ENCODE measurements at places on chromosomes 7 and 10.

DNA sequence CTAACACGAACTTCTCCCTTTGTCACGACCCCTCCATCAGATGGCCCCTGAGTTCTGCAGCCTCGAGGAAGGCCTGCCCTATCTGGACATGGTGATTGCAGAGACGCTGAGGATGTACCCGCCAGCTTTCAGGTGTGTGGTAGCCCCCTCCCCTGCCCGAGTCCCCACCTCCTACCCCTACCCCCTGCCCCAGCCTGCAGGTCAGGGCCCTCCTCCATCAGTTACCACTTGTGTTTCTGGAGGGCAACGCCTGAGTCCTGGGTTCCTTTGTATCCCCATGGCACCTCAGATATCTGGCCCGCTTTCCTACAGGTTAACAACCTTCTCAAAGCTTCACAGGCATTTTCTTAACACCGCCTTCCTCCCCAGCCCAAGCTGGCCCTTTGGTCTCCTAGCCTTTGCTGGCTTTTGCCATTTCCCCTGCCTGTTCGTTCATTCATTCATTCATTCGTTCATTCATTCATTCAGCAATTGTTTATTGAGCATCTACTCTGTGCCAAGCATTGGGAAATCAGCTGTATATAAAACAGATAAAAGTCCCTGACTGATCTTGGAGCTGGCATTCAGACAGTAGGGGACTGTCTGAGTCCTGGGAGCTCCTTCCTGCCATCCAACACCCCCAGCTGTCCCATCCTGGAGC is 55.6 kb downstream of the PARP12 start:
- DNase-seq = no peak

DNA sequence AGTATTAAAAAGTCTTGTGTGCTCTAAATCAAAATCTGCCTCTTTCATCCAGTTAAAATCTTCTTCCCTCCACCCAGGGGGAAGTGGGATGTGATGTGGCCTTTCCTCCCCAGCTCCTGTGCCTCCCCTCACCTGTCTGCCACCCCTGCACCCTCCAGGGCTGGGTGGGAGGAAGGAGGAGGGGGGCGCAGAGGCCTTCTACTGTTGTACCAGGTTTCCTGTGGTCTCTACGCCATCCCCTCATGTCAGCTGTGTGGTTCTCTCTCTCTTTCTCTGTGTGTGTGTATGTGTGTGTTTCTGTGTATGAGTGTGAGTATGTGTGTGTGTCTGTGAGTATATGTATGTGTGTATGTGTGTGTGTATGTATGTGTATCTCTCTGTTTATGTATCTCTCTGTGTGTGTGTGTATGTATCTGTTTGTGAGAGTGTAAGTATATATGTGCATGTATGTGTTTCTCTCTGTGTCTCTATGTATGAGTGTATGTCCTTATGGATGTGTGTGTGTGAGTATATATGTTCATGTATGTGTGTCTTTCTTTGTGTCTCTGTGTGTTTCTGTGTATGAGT is 45.5 kb upstream of the C10orf71 start:
- DNase-seq = no peak

DNA sequence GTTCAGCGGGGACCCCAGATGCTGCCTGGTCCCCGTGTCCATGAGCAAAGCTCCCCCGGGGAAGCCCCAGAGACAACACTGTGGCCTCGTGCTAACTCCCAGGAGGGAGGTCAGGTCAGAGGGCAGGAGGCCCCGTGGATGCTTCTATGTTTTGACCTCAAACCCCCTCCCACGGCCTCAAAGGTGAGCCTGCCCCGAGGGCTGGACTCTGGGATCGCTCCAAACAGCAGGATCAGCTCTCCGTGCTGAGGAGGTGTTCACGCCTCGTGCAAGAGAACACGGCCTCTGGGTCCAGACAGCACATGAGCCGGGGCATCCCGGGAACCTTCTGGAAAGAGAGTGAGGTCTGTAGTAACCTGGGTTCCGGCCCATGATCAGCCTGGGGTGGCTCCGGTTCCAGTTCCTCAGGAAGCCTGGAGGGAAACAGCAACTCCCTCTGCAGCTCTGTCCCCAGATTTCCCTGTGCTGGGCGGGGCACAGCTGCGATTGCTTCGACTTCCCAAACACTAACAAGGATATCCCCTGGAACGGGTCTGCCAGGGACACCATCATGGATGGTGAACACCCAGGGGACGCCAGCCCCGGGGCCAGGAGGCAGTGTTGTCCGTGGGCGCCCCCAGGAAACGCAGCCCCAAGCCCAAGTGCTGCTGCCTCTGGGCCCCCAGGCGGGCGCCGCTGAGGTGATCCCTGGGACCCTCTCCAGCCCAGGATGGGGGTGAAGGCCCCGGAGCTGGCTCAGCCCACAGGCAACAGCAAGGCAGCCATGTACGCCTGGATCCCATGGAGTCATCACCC is 18.0 kb upstream of the INPP5A start:
- DNase-seq = no peak

- no peak for DNase-seq
These were observed 243.3 kb upstream of the CDC14C start for GRCh38 chr7:48681006-48681405.

DNA sequence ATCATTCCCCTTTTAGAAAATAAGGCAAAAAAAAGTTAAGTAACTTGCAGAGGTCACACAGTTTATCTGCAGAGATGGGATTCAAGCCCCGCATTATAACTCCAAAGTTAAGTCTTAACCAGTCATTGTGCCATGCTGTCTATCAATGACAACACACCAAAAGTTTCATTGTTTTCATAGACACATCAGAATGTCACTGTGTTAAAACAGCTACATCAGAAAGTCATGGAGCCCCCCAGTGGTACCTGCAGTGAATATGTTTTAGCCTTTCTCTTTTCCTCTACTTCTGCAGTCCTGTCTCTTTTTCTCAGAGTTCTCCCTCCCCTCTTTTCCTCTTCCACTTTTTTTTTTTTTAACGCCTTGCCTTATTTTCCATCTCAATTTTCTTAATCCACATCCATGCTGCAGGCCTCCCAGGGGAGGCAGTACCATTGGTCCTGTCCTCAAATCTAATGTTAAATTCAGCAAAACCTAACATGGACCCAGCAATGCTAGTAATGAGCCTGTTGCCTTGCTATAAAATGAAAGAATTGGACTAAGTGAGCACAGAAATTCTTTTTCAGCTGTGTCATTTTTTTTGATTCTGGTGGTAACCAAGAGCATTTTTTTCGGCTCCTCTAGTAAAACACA is 3.8 kb upstream of the NRCAM start:
- no peak for DNase-seq

- no peak for DNase-seq
These were observed 2.6 kb downstream of the CRHR2 start for GRCh38 chr7:30679664-30680063.

DNA sequence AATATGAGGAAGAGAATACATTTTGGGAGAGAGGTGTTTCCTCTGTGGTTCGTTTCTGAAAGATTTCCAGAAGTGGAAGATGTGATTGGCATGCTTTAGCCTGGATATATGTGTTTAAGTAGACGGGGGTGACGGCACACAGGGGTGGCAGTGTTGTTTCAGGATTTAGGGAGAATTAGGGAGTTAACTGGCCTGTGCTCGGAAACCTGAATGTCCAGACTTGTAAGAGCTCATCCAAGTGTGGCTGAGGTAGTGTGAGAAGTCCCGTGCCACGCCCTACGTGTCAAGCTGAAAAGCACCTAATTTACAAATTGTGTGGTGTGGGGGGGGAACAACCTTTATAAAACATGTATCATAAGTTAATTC is 1.1 kb downstream of the RALA start:
- DNase-seq = no peak

DNA sequence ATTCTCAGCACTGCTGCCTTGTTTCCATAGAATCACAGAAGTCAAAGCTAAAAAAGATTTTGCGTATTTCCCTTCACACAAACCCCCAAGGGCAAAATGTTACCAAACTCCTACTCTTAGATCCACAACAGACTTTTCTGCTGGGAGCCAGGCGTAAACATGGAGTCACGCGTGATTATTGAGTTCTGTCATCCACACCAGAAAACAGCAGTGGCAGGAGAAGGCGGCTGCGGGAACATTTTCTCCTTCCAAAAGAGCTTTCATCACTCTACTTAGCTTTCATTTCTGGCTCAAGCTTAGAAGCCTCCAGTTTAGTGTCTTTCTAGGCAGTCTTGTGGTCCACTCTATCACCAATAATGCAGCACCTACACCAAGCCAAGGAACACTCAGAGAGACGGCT is 712.9 kb upstream of the NRP1 start:
- DNase-seq = no peak

DNA sequence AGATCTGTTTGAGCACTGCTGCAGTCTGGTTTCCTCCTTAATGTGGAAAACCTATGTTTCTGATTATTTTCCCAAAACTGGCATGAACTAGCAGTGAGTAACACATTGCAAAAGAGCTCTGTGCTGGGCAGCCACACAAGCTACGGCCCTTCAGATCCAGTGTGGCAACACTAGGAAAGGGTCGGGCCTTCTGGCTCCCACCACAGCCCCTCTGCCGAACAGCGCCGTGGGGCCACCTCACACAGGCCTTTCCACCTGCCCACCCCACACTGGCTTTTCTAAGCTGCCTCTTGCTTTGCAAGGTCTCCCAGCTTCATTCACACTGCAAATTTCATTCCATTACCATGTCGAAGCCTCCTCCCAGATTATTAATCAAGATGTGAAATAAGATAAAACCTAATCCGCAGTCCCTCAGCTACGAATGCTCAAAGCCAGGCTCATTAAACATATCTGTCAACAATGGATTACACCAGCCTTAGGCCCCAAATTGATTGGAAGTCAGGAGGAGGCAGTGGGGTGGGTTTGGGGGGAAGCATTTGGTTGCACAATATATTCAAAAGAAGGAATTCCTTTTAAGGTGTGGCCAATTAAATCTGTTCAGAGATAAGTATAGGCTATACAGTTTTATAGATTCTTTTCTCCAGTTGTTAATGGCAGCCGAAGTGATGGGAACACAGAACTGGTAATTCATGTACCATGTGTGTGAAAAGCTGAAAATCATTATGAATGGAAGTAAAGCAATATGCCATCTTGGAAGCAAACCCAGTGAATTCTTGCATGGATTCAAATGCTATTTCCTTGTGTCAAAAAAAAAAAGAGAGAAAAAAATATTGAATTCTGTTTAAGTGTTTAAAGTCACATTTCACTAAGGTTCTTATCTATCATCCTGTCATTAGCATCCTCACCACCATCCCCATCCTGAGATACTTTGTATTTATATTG is 223.7 kb downstream of the MTERF1 start:
- no peak for DNase-seq

- no peak for DNase-seq
These were observed 131.6 kb downstream of the PKD1L1 start for GRCh38 chr7:47816647-47817046.

DNA sequence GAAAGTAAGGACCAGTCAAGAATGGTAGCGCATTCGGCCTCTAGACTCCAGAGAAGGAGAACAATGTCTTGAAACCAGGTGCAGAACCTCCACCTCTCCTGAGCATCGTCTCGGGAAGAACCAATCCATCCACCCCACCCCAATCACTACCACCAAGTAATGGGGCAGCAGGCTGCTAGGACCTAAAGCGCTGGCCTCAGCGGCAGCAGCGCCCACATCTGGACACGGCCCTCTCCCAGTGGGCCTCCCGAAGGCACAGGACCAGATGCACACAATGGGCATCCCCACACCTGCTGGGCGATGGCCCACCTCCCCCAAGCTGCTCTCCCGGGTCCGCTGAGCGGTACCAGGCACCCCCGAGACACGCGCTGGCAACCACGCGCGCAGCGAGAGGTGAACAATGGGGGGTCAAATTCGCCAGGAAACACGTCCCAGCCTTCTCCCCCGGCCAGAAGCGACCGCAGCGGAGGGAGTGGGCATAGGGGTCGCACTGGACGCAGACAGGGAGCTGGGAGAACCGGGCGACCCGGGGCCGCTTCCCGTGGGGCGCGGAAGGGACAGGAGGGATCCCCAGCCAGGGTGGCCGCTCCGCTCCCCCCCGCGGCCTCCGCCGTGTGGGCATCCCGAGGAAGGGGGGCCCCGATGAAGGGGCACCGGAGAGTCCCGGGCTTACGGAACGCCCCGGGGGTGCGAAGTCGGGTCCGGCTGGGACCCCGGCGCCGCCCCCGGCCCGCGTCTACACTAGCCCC is 506 bp downstream of the CTTNBP2 start:
- no peak for DNase-seq

DNA sequence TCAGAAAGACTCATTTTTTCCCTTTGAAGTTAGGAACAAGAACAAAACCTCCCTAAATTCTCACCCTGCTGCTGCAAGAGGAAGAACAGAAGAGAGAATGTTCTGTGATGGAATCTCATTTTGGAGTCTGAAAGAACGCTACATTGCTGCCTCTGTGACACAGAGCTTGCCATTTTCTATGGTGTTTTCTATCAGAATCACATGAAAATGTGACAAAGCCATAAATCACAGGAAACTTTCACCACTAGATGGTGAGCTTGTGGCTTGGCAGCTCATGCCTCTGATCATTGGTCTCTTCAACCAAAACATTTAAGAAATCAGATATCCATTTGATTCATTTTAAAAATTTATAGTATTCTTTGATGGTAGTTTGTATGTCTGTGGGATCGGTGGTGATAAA is 82.9 kb downstream of the CADPS2 start:
- no peak for DNase-seq

GRCh38 chr7:155998328-155998691 is 186.0 kb upstream of the SHH start:
- peak; percentile 39 for DNase-seq

DNA sequence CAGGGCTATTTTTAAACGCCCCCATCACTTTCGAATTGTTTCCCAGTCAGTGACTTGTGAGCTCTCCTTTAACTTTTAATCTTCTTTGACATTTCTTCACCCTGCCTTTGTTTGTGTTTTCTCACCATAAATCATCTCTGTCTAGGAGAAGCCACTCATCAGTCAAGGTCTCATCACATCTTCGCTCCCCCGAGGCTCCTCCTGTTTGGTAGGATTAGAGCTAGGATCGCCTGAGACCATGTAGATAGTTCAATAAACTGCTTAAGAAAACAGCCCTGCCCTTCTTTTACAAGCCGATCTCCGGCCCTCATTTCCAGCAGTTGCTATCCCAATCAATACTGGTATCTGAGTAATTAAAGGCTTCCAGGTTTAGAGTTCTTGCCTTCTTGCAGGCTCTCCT is 472.8 kb upstream of the ADARB2 start:
- no peak for DNase-seq

DNA sequence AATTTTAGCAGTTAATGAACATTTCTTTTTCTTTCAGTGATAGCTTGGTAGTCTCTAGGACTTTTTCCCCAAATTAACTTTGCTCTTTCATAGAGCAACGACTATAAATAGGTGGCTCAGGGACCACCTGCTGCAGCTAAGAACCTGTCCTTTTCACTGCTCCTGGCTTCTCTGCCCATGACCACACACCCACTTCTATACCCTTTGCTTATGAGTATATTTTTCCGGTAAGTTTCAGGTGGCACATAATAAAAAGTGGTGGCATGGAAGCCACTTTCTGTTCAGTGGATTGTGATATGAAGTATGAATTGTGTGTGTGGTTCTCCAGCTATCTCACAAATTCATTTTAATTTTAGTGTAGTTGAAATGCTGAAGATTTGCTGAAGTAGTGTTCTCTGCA is 1.2 kb downstream of the ING3 start:
- DNase-seq = no peak
